ENCODE measurements at places on chromosomes 3 and 15.

DNA sequence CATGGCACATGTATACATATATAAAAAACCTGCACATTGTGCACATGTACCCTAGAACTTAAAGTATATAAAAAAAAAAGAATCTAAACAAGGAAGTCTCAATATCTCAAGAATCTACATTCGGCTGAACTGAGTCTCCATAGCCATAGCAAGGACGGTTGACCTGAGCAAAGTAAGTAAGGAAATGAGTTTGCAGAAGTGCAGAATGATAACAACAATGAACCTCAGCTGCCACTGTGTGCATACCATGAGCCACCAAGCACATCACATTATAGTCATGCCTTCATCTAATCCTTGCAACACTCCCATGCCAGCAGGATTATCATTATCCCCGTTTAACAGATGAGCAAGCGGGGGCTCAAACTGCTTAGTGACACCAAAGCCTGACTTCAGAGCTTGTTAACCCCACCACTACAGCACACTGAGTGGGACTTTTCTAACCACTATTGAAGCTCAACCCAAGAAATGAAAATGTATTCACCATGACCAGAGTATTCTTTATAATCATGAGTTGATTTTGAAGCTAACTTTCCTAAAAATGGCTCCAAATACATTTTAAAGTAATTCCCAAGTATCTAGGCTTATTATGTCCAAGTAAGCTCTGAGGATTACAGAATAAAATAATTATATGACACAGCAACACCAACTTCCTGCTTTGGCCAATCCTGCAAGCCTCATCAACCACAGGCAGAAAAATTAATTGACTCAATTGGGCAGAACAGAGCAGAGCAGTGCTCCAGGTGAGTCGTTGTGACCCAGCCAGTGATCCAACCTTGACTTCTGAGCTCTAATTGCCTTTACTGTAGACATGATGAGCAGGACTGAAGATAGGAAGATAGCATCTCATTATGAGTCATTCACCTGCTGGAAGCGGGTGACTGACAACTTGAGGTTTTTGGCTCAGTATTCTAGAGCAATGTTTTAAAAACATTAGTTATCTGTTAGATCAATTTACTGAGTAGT, 47.3 kb upstream of the IL12A start:
- DNase-seq: no peak

DNA sequence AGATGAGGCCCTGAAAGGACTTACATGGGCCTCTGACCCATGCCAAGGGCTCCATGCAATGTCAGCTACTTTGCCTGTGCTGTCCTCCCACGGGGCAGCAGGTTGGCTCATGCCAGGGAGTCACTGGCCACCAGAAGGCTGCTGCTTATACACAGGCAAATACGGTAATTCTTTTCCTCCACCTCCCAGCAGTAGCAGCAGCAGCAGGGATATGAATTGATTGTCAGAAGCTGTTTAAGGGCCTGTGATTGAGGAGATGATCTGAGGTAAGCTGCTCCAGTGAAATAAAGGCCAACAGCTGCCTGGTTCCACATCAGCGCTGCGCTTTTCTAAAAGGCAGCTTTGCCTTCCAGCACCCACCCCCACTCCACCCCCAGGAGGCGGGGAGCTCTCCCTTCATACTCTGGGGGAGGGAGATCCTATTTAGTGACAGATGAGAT, 250.5 kb downstream of the SHQ1 start:
- DNase-seq: no peak

DNA sequence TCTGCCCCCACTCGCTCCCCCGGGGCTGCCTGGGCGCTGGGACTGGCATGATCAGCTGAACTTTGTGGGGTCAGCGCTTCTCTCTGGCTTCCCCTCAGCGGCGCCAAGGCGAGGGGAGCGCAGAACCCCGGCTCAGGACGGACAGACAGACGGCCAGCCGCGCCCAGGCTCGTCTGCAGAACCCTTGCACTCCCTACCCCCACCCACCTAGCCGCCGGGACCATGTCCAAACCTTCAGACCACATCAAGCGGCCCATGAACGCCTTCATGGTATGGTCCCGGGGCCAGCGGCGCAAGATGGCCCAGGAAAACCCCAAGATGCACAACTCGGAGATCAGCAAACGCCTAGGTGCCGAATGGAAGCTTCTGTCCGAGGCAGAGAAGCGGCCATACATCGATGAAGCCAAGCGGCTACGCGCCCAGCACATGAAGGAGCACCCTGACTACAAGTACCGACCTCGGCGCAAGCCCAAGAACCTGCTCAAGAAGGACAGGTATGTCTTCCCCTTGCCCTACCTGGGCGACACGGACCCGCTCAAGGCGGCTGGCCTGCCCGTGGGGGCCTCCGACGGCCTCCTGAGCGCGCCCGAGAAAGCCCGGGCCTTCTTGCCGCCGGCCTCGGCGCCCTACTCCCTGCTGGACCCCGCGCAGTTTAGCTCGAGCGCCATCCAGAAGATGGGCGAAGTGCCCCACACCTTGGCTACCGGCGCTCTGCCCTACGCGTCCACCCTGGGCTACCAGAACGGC, 621 bp downstream of the SOX14 start:
- DNase-seq: peak; percentile 17

- no peak for DNase-seq
Observed at GRCh38 chr3:99918715-99919114, 101.1 kb downstream of the CMSS1 start.

- DNase-seq: no peak
Observed at GRCh38 chr3:68880632-68881031, 51.7 kb downstream of the TAFA4 start.

- peak; percentile 67 for DNase-seq
Observed at GRCh38 chr15:51649659-51650521, 27.3 kb upstream of the DMXL2 start.

DNA sequence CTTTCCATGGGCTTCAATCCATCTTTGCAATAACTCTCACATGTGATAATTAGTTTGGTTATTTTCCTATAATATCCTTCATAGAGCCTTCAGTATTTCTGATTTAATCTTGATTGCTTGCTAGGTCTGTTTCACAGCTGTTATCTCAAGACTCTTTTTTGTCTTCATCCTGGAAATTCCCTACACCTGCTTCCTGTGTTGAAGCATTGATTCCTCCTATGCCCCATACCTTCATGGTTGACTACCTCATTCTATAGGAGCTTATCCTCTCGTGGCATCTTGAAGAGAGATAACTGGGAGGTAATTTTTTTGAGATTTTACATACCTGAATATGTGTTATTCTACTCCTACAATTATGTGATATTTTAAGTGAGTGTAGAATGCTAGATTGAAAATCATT, 26.7 kb downstream of the PIK3CA start:
- no peak for DNase-seq

GRCh38 chr15:52020221-52021085, 1.4 kb downstream of the MAPK6 start:
- no peak for DNase-seq

GRCh38 chr3:184236033-184236410, 6.6 kb downstream of the VWA5B2 start:
- DNase-seq: no peak

- no peak for DNase-seq
Observed at GRCh38 chr15:67914537-67915460, 75.0 kb upstream of the RNU6-1 start.

GRCh38 chr3:156300929-156301840, 180.8 kb downstream of the KCNAB1 start:
- DNase-seq: no peak

DNA sequence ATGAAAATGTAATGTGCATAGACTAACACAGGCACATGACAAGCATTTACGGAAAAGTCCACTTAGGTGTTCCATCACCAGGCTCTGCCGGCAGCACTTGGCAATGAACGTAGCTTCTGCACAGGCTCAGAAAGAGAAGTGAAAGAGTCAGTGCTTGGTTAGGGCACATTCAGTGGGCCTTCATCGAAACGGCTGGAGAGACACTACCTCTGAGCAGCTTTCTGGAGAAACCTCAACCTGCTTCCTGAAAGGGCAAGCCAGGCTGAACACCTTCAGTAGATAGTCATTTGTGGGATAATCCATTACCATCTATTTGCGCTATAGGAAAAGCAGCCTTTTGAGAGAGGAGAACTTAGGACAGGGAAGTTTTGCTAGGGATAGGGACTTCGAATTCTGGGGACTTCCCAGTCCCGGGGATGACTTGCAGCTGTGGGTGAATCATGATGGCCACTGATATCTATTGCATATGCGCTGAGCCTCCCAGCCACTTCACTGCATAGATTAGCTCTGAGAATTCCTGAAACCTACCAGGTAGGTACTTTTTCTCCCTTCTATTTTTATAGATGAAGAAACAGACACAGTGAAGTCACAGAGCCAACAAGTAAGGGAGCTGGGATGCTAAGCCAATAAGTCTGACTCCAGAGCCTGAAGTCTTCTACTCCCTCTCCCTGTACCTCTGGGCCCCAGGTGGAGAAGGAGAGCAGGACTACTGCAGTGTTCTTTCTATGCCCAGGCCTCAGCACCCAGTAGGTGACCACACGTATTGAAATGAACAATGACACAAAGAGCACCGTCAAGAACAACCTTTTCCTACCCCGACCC, 4.2 kb upstream of the SH2D7 start:
- no peak for DNase-seq

- DNase-seq: no peak
Observed at GRCh38 chr15:96369825-96370621, 39.5 kb downstream of the NR2F2 start.

DNA sequence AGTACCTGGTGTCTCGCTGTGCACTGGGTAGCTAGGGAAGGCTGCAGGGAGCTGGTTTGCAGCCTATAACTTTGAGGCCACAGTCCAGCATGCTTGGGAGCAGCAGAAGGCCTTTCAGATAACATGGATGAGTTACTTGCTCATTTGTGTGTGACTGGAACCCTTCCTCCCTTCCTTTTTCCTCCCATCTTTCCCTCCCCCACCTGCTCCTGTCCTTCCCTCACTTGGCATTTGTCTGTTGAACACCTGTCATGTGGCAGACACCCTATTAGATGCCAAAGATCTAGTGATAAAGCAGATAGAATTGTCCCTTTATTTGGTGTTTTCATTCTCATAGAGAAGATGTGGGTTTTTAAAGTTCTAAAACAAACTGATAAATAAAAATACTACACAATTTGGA, 71.6 kb downstream of the LRTM1 start:
- DNase-seq: no peak

GRCh38 chr3:31947671-31948091, 33.4 kb downstream of the OSBPL10 start:
- DNase-seq: no peak

- no peak for DNase-seq
Observed at GRCh38 chr3:125332504-125332903, 42.6 kb downstream of the ZNF148 start.

DNA sequence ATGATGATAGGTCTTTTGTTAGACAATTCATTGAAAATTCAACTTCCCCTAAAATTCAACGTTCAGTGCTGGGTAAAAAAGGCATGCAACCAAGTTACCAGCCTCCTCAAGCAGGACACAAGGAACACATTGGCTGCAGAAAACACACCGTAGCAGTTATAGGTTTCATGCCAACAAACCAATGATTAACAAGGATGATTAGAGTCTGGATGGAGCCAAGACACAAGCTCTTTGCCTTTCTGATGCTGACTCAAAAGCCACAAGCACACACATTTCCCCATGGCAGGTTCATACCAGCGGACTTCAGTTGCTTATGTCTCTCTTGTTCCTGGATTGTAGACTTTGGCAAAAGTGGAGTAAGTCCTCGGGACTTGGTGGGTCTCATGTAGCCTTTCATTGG, 105.8 kb downstream of the DHX30 start:
- DNase-seq: no peak

GRCh38 chr15:98960555-98961050, 47.0 kb downstream of the PGPEP1L start:
- no peak for DNase-seq

- no peak for DNase-seq
Observed at GRCh38 chr3:144466114-144466513, 494.5 kb downstream of the DIPK2A start.

DNA sequence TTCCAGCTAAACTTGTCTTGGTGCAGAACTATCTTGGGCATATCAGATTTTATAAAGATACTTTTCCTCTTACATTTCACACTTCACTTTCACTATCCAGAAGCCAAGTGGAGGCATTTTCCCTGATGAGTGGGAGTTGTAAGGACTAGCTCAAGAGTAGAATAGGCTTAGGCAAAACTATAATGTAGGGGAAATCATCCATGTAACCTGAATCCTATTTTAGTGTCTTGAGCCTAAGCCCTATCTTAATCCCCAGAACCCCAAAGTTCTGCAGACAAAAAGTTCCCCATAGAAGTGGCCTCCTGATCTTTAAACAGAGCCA, 42.2 kb upstream of the CD47 start:
- no peak for DNase-seq

DNA sequence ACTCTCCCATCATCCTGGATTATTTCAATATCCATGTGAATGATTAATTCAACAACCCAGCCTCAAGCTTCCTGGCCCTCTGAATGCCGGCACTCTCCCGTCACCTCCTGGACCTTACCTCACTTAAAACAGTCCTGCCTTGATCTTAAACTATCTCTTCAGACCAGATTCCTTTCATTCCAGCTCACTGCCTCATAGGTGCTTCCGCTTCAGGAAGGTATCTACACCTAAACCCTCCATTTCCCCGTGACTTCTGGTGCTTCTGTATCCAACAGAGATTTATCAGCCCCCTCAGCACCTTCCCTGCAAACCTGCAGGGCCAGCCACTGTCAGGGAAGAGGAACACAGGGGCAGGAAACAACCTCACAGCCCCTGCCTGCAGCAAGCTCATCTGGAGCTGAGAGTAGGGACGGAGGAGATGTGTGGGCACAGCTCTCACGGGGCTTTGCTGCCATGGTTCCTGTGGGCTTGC, 98.9 kb upstream of the TJP1 start:
- DNase-seq: no peak

- no peak for DNase-seq
Observed at GRCh38 chr3:157755233-157755632, 252.0 kb upstream of the VEPH1 start.

- DNase-seq: no peak
Observed at GRCh38 chr15:58463815-58464650, 32.2 kb downstream of the LIPC start.

DNA sequence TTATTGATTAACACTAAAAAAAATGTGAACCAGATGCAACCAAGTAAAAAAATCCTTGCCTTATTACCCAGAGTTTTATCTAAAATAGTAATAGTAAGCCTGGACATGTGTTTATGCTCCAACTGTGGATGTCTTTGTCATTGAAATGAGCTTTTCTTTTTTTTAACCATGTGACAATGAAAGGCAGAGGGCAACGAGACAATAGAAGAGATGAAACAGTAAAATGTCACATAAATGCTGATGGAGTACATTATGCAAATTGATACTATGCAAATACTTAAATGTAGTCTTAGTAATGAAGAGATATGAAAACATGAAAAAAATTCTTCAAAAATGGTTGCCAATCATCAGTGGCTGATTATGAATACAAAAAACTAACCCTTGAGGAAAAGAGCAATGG, 20.5 kb upstream of the CHMP2B start:
- DNase-seq: no peak

GRCh38 chr3:28081533-28081947, 159.9 kb upstream of the CMC1 start:
- DNase-seq: no peak

- no peak for DNase-seq
Observed at GRCh38 chr3:12797892-12798558, 1.5 kb downstream of the CAND2 start.

GRCh38 chr3:101936419-101937356, 87.4 kb downstream of the NFKBIZ start:
- peak; percentile 79 for DNase-seq

- no peak for DNase-seq
Observed at GRCh38 chr3:64856106-64856505, 168.3 kb upstream of the ADAMTS9 start.

Data from GM13976 (cell line).